ENCODE measurements at places on chromosomes 11 and 22.

GRCh38 chr22:50656122-50657070 lies 16.2 kb upstream of the SHANK3 start:
- no peak for DNase-seq

GRCh38 chr11:37984991-37985390 lies 1387.0 kb upstream of the RAG2 start:
- DNase-seq, result no peak

GRCh38 chr22:31244046-31244942 lies 32.2 kb downstream of the LIMK2 start:
- no peak for DNase-seq

DNA sequence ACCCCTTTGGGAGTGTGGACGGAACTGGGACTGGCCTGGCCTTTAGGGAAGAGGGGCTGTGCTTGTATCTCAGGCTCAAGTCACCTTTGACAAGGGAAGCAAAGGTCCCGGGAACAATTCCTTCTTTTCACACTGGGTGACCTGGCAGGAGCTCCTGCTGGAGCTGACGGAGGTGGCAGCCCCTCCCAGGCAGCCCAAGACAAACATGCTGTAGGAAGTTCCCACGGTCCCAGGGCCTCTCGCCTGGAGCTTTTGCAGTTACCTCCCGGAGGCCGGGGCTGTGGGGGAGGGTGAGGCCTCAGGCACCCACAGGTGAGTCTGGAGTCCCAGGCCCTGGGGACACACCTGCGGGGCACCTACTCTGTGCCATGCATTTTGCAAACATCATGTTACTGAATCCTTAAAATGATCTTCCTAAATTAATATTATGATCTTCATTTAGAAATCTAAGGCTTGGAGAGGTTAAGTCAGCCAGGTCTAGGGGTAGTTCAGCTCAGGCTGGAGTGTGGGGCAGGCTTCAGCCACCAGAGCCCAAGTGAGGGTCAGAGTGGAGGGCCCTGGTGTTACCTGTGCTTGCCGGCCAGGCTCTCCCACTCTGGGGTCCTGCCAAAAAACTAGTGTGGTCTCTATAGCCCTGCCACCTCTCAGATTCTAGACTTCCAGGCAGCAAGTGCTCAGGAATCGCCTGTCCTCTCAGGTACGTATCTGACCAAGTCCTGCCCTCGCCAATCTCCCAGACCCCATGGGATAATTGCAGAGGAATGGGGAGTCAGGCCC lies 15.7 kb upstream of the MYEOV start:
- DNase-seq, result no peak

- DNase-seq, result no peak
Measured at GRCh38 chr11:43467958-43468357, 109.2 kb downstream of the TTC17 start.

- DNase-seq, result no peak
Measured at GRCh38 chr11:114164546-114164945, 105.0 kb downstream of the ZBTB16 start.

DNA sequence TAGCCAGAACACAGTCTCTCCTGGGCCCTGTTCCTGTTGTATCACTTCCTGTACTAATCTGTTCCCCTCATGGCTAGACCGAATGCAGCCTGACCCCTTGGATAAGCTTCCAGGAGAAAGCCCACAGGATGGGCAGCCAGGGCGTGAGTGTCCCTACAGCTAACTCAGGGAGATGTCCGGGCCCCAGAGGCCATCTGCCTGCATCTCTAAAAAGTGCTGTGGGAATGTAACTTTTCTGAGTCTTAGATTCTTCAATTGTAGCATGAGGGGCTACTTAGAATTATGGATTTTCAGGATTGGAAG lies 7.7 kb upstream of the MALAT1 start:
- DNase-seq, result no peak

- DNase-seq, result no peak
Measured at GRCh38 chr11:117232911-117233409, 489 bp downstream of the RNF214 start.

GRCh38 chr11:11709447-11710239 lies 87.8 kb upstream of the GALNT18 start:
- DNase-seq, result no peak

- DNase-seq, result peak; percentile 74
Measured at GRCh38 chr11:48172818-48173609, 43.6 kb upstream of the OR4B1 start.

- no peak for DNase-seq
Measured at GRCh38 chr11:110029714-110030113, 63.5 kb upstream of the ZC3H12C start.

DNA sequence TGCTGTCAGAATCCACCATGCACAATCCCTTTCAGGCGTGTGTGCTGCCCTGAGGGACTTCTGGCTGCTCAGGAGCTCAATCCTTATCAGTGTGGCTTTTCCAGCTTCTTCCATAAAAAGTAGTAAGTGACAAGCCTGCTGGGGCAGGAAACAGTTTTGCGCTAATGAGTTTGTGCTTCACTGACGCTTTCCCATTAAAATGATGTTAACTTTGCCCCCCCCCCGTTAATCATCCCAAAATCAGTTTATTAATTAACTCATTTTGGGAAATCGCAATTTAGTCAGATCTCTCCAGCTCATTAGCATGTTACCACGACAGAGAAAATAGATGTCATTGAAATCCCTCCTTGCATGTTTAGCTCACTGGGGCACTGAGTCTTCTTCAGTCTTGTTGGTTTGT lies 186.5 kb upstream of the TENM4 start:
- no peak for DNase-seq

DNA sequence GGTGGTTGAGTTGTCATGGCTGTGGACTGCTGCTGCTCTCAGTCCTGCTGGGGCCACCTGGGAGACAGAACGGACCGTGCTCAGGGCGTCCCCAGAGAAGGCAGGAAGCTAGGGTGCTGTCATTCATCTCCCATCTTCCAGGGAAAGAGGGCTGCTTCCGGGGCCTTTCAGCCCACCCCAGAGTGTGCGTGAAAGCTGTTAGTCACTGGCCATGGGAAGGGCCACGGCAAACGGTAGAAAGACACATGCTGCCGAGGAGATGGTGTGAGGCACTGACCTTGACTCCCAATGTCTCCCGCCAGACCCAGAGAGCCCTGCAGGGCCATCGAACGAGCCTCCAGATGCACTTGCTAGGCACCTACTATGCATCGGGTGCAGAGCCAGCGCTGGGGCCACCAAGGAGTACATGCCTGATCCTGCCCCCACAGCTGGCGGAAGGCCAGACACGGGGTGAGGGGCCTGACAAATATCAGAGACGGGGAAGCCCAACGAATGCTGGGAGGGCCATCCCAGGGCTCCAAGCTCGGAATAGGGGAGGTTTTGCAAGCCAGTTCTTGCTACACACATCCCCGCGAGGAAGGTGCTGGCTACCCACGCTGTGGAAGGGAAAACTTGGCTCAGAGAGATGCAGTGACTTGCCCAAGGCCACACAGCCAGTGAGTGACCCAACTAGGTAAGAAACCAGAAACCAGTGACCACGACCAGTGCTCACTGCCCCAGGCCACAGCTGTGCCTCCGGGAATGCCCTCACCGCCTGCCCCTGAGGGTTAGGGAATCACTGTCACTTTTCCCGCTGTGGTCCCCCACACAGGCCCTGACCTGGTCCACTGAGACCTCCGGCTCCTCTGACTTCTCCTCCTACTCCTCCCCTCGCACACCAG lies 10.1 kb downstream of the RAC2 start:
- DNase-seq, result no peak

- no peak for DNase-seq
Measured at GRCh38 chr11:67292671-67293070, 3.6 kb downstream of the ANKRD13D start.

- DNase-seq, result no peak
Measured at GRCh38 chr11:47466701-47467250, 17.8 kb upstream of the RAPSN start.

GRCh38 chr22:11042116-11042515 lies 4485.9 kb upstream of the OR11H1 start:
- DNase-seq, result no peak

DNA sequence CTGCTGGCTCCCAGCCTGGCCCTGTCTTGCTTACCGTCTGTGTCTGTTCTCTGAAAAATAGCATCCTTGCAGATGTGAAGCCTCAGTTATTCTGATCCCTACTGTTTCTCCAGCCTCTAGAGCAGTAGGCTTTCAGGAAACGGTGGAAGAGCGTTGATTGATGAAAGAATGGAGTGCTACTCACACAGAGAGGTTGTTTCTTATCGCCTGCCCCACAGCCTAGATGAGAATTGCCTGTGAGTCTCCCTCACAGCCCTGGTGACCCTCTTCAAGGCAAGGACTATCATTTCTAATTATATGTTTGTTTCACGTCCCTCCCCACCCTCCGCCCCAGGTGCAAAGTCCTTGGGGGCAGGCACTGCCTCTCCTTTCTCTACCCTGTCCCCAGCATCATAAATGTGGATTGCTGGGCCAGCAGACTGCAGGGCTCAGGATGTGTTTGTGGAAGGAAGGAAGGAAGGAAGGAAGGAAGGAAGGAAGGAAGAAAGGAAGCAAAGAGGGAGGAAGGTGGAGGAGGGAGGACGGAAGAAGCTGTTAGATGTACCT lies 575.3 kb upstream of the B3GAT1 start:
- no peak for DNase-seq

DNA sequence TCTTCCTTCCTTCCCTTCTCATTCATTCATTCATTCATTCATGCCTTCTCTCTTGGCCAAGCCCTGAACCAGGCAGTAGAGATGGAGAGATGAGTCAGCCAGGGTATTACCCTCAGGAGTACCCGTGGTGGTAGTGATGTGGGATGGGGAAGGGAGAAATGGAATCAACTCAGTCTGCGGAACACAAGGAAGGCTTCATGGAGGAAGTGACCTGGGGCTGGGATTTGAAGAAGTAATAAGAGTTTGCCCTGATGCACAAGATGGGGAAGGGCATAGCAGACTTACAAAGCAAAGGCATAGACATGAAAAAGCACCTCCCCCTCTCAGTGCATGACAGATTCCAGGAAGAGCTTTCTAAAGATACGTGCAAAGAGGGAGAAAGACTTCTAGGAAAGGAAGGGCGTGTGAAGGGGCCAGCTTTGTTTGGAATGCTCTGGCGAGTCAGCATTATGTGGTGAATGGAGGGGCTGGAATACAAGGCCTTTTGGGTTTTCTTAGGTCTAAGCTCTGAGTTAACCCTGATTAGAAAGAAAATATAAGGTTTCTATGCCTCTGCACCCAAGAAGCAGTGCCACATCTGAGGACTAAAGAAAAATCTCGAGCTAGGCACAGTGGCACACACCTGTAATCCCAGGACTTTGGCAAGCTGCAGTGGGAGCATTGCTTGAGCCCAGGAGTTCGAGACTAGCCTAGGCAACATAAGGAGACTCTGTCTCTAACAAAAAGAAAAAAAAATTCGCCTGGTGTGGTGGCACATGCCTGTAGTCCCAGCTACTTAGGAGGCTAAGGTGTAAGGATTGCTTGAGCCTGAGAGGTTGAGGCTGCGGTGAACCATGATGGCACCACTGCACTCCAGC lies 36.4 kb upstream of the ACER3 start:
- peak; percentile 39 for DNase-seq

DNA sequence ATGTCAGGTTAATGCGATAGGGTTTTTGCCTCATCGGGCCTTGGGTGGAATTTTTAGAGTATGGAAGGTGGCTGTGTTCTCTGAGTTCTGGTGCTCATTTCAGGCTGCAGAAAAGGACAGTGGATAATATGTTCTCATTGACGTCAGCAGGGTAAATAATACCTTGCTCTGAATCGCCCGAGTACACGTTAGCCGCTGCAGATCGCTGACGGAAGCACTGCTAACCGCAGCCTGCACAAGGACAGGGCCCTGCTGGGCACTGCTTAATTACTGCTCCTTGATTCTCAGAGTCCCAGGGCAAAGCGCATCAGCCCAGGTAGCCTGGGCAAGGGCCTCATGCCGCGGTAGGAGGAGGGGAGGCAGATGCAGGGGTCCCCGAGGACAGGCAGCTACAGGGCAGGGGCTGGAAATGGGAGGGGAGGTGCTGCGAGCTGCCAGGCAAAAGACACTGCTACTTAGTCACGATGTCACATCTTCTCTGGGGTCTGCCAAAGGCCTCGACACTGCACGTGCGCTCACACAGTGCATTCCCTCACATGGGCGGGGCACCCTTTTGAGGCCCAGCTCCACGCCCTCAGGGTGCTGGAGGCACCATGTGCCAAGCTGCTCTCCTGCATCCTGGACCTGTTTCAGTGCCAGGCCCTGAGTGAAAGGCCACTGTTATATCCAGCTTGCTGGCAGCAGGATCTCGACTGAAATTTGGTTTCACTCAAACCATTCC lies 35.2 kb downstream of the PPP2R1B start:
- no peak for DNase-seq

DNA sequence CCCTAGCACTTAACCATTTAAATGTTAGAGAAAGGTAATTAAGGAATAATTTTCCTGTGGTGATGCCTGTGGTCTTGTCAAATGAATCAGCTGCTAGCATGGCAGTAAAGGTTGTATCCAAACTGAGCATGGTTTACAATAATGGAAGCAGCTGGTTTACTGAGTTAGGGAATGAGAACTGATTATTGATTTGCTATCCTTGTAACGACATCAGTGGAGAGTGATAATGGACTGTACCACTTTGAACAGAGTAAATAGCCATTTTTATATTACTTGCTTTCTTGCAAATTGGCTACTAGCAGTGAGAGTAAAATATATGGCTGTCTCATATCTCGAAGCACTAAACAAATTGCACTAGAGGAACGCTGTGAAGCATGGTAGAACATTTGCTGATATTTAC lies 589.0 kb upstream of the ANO5 start:
- no peak for DNase-seq

DNA sequence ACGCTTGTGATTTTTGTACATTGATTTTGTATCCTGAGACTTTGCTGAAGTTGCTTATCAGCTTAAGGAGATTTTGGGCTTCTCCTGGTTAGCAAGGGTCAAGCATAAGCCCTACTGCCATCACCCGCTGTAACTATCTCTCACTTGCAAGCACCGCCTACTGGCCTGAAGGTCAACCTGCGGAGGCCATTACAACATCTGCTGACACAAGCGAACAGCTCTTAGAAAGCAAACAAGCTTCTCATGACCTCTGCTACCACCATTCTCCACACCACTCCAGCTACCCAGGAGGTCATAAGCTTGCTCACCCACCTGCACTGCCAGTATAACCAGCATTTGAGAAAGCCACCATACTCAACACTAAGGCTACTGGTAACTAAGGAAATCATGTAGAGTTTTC lies 288.4 kb upstream of the KIRREL3 start:
- no peak for DNase-seq

DNA sequence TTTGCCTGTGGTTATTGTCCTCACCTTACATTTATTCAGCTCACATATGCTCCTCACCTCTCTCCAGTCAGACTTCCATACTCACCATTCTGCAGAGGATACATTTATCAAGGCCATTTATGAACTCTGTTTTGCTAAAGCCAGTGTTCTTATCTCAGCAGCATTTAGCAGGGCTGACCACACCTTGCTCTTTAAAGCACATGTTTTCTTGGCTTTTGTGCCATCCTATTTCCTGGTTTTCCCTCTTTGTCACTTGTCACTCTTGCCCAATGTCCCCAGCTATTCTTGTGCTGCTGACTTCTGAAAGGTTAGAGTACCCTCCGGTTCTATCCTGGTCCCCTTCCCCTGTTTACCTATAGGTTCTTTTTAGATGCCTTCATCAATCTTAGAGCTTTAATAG lies 446.6 kb downstream of the NELL1 start:
- DNase-seq, result no peak

DNA sequence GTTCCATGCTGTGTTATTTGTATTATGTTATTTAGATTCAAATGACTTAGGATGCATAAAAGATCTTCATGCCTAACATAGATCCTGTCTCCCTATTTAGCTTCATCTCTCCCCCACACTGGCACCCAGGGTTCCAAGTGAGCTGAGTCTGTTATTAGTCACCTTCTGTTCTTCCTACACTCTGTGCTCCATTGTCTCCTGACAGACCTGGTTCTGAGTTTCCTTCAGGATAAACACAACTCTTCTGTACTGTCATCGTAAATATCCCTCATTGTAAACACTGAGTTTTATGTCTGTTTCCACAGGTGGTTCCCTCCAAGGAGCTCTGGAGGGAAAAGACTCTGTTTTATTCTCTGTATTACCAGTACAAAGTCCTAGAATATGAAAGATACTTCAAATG lies 8.7 kb downstream of the MMP26 start:
- DNase-seq, result no peak
